ENCODE measurements at places on chromosomes 2 and 18.
A peak's percentile ranks its signal among the peaks of the same experiment; 100 is the strongest.

- no peak for DNase-seq
Measured at GRCh38 chr2:190984595-190984994, 29.4 kb downstream of the STAT1 start.

- DNase-seq, result peak; percentile 50
Measured at GRCh38 chr18:59264651-59265245, 8.5 kb downstream of the RAX start.

GRCh38 chr18:11839556-11839955, 11.7 kb upstream of the CHMP1B start:
- no peak for DNase-seq

DNA sequence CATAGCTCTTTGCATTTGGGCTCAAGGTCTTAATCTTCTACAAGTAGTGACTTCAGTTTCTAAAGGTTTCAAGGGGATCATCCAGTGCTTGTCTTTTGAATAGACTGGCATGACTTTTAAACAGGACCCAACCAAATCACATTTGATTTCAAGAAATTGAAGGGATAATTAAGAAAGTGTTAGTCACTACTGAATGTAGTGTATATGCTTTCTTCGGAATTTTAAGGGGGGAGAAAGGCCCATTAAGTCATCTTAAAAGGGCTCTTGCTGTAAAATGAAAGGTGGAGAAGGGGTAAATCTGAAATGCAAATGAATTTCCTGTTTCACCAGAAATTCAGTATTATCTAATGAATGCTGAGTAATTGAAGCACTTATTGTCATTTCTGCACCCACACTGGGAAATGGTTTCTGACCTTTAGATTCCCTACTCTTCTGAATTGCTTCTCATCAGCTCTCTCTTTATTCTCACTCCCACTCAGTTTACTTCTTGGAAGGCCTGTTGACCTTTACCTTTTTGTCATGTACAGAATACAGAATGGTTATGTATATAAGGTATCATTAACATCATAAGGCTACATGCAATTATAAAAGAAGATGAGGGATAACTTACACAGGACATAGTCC, 241.4 kb downstream of the SLC8A1 start:
- no peak for DNase-seq

GRCh38 chr2:126999106-126999756, 100.5 kb downstream of the TEX51 start:
- DNase-seq, result no peak

DNA sequence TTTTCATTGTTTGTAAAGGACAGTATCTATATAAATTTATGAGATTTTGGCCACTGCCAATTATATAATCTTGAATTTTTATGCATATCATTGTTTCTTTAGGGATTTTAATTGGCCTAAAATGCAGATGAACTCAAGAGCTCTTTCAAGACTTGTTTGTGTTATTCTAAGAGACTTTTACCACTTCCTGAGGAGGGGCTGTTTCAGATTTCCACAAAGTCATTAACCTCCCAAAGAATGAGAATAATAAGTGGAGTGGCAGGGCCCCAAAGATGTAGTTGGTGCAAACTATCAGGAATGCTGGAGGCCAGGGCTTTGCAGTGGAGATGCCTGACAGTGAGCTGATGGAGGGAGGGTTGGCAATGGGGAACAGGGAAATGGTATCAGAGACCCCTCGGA, 15.5 kb upstream of the ACVR1 start:
- no peak for DNase-seq

GRCh38 chr2:25417715-25418369, 76.1 kb upstream of the DNMT3A start:
- no peak for DNase-seq

- DNase-seq, result peak; percentile 26
Measured at GRCh38 chr18:12076424-12077140, 17.1 kb upstream of the ANKRD62 start.

GRCh38 chr2:185433824-185434223, 304.8 kb upstream of the FSIP2 start:
- no peak for DNase-seq

GRCh38 chr2:119078796-119079195, 79.8 kb downstream of the C1QL2 start:
- no peak for DNase-seq

- no peak for DNase-seq
Measured at GRCh38 chr2:168697668-168698121, 104.7 kb upstream of the NOSTRIN start.

- no peak for DNase-seq
Measured at GRCh38 chr2:224060783-224061482, 21.8 kb upstream of the SERPINE2 start.

- no peak for DNase-seq
Measured at GRCh38 chr2:19505-19904, 26.8 kb downstream of the FAM110C start.

DNA sequence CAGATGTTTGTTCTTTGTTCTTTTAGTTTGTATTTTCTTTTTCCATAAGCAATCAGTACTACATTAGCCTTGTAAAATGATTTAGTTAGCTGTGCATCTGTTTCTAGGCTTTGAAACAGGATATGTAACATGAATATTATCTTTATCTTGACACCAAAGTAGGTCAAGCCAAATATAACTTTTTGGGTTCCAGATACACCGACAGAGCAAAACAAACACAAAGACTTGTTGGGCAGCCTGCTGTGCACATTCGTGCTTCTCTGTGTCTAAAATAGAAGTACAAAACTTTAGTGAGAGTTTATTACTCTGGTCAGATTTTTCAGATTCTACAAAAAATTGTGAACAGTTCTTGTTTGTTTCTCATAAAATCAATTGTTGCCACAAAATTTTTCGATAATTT, 1059.3 kb upstream of the GYPC start:
- DNase-seq, result no peak

DNA sequence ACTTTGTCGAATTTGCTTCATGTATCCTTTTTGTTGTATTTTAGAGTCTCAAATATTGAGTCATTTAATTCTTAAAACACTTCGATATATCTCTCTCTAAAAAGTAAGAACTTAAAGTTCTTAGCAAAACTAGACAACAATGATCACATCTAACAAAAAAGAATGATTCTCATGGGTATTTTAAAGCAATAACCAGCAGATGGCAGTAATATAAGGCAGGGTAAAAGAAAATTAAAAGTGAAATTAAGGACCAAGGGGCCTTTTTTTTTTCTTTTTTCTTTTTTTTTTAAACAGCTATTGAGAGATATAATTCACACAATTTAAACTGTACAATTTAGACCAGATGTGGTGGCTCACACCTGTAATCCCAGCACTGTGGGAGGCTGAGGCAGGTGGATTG, 9.9 kb upstream of the AOX1 start:
- DNase-seq, result no peak

- no peak for DNase-seq
Measured at GRCh38 chr18:25998461-25998860, 92.0 kb downstream of the SS18 start.

DNA sequence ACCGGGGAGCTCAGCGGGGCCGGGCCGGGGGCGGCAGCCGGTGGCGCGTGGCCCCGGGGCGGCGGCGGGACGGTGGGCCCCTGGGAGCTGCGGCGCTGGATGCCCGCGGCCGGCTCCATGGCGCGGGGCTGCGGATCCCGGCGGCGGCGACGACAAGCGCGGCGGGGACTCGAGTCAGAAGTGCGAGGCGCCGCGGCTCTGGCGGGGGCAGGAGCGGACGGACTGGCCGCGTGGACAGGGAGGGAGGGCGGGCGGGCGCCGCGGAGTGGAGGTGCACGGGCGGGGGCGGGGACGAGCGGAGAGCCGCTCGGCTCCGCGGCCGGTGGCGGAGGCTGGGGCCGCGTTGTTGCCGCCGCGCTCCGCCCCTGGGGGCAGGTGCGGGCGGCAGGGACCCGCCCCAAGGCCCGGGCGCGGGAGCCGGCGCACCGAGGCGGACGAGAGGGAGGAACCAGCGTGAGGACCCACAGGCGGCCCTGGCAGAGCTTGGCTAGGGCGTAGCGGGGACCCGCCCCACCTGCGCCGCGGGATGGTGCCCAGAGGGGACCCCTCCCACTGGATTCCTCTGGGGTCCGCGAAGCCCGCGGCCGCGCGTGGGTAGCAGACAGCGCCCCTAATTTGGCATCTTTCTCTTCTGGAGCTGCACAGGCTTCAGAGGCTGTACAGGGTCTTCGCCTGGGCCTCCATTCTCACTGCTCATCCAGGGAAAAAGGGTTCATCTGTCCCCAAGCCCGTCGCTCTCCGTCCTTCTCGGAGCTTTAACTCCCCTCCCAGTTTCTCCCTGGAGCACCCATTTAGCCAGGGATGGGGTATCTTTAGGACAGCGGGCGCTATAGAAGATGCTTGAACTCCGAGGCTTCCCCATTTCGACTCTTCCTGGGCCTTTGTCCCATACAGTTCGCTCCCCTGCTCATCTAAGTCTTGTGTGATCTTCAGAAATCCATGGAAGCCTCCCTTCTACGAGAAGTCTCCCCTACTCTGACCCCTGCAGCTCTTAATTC, at the start of gene TMEM163:
TSS of gene TMEM163 (minus strand) at position 184 of the 998 bp plus-strand sequence.
- DNase-seq, result peak; percentile 28

All from NCI-H1930 (cell line).